Calu3 (cell line): ENCODE measurements at places on chromosomes 4 and X. TPM values are rescaled to one million over a fixed set of nuclear protein-coding genes. Genes with fewer than 3 reads are reported as not detected.

GRCh38 chr4:176959980-176960379 is 167.3 kb upstream of the VEGFC start:
- no peak for DNase-seq

GRCh38 chr4:177441803-177442622 is at the start of gene AGA:
Gene AGA, minus strand, starts transcription at chr4:177442437. Its CDS starts 62 bp downstream, at chr4:177442375.
- DNase-seq = peak; percentile 91

DNA sequence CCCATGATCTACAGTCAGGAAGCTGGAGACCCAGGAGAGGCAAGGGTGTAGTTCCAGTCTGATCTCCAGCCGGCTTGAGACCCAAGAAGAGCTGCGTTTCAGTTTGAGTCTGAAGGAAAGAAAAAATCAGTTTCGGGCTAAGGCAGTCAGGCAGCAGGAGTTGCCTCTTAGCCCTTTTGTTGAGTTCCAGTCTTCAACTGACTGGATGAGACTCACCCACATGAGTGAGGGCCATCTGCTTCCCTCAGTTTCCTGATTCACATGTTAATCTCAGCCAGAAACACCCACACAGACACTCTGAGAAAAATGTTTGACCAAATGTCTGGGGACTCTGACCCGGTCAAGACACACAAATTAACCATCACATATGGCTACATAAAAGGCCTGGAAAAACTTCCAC is 73.6 kb upstream of the ELOVL6 start:
- DNase-seq = no peak

GRCh38 chrX:68440442-68440841 is 7.1 kb upstream of the OPHN1 start:
- no peak for DNase-seq

GRCh38 chr4:155889031-155889793 is 14.3 kb upstream of the TDO2 start:
- DNase-seq = peak; percentile 9

GRCh38 chrX:10120828-10121227 is 35.9 kb upstream of the CLCN4 start:
- no peak for DNase-seq

DNA sequence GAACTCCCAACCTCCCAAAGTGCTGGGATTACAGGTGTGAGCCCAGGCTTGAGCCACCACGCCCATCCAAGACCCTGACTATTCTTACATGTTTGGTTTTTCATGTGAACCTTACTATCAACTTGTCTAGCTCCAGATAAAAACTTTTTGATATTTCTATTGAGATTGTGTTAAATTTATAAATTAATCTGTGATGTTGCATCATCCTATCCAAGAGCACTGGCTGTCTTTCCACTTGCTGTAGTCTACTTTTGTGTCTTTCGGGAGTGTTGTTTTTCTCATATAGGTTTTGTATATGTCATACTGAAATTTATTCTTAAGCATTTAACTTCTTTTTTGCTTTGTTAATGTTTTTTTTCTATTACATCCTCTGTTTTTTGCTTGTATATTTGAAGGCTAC is 34.6 kb downstream of the BRCC3 start:
- DNase-seq = no peak

The CABS1 gene
- total RNA-seq = not detected in 2 replicates

GRCh38 chrX:38552721-38553120 is 8.6 kb upstream of the TSPAN7 start:
- DNase-seq = no peak

The GLOD5 gene
- total RNA-seq = not detected in 2 replicates

The CORIN gene
- 0.07 TPM in 1 of 2 replicates, not detected in the other for total RNA-seq

DNA sequence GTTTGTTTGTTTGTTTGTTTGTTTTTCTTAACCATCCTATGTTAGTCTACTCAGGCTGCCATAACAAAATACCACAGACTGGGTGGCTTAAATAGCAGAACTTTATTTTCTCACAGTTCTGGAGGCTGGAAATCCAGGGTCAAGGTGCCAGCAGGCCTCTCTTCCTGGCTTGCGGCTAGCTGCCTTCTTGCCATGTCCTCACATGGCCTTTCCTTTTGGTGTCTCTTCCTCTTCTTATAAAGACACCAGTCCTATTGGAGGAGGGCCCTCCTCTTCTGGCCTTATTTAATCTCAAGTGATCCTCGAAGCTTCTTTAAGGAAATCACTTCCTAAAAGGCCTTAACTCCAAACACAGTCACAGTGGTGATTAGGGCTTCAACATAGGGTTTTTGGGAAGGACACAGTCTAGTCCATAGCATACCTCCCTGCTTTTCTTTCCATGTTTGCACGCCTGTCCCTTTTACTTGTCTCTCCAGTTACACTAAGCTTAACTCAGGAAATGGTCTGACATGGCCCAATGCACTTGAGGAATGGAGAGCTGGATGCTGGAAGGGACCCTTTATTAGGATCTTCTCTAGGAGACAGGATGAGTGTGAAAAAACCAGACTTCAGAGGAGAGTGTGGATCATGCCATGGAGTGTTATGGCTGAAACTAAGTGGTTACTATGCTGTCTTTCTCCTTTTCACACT is 36.0 kb upstream of the MGST2 start:
- no peak for DNase-seq

DNA sequence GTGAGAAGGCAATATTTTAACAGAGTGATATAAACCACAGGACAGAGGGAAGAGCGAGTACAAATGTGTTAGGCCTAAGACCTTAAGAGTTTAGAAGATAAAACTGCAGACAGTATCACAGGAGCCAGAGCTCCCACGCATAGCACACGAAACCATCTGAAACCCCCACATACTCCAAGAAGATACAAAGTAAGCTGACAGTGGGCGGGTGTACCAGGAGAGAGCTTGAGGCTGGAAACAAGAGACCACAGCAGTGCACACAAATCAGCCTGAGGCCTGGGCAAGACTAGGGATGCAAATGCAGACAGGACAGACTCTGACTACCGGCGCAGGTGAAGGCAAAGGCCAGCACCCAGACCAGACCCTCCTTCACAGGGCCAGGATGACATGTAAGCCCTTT is 54.1 kb upstream of the ARHGAP24 start:
- no peak for DNase-seq

DNA sequence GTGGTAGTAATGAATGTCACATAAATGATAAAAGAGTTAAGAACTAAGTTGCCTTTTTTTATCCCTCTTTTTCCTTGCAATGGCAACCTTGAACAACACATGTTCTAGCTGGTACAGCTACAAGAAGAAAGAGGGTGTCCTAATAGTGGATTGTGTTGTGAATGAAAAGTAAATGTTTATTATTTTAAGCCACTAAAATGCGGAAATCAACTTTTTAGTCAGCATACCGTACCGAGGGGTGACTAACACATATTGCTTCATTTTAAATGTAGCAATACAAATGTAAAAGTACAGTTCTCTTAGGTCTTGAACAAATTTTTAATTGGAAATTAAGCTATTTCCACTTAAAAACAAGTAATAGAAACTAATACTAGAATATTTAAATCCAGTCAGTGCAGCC is 17.7 kb upstream of the AP1AR start:
- no peak for DNase-seq

The IL21 gene
- total RNA-seq = not detected in 2 replicates

DNA sequence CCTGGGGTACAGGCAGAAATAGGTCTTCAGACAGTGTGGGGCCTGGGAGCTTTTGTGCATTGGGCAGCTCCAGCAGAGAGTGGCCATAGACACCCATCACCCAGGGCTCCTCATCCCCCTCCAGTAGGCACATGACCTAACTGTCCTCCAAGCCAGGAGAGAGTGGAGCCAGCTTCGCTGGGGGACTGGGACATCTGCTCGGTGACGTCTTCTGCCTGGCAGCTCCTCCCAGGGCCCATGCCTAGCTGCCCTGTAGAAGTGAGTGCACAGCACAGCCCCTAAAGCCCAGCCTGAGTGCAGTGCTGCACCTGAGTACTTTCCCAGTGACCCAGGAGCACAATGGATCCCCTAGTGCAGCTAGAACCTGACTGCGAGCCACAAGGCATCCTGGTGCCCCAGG is 279.7 kb upstream of the SLC7A11 start:
- no peak for DNase-seq

DNA sequence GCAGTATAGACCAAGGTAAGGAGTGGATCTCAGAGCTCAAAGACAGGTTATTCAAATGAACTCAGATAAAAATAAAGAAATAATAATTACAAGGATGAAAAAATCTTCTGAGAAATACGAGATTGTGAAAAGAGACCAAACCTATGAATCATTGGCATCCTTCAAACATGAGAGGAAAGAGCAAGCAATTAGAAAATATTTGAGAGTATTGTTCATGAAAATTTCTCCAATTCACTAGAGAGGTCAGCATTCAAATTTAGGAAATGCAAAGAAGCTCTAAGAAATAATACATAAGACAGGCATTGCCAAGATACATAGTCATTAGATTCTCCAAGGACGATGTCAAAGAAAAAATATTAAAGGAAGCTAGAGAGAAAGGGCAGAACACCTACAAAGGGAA is 93.5 kb upstream of the GALNTL6 start:
- DNase-seq = no peak
